ENCODE measurements at places on chromosomes 7 and 10. TPM values are rescaled to one million over a fixed set of nuclear protein-coding genes. Genes with fewer than 3 reads are reported as not detected.
A peak's percentile ranks its signal among the peaks of the same experiment; 100 is the strongest.

DNA sequence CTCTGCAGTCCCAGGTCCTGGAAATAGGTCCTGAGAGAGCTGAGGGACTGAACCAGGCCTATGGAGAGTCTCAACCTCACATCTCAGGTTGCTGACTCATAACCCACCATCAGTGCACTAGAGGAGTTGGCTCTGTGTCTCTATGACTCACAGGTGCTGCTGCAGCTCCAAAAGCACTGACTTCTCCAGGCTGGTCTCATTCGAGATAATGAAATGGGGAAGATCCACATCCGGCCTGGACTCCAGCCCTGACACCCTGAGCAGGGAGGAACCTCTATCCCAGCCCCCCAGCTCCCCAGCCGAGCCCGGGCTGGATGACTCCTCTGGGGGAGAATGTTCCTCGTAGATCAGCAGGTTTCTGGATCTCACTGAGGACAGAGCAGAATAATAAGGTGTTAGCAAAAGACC, 35.5 kb upstream of the DGKI start:
- peaks cover 30% of the 10 kb centered on the region for H3K36me3 ChIP-seq
- no peak for DNase-seq
- no peaks in the 10 kb centered on the region for H3K27me3 ChIP-seq
- H3K4me3 ChIP-seq = no peak overlapping the region

DNA sequence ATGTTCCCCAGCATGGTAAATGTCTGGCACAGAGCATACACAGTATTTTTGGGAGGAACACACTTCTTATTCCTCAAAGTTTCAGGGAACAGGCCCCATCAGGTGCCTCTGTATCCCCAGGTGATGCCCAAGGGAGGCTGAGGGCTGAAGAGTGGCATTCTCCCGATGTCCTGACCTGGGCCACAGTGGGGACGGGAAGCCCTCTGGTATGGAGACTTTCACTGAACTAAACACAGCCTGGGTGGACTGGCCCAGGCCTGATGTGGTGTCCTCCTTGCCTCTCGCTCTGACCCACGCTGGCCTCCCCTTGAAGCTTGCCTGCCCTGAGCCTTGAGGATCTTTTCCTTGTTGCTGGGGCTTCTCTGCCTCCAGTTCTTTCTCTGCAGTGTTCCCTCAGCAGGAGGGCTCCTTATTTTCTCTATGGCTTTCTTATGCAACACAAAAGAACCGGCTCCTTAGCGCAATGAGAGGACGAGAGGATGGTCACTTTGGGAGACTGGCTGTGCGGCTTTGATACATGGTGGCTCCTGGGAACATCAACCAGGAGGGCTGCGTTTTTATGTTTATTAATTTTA, 157.5 kb upstream of the TNS3 start:
- H3K4me1 ChIP-seq = no peaks in the 10 kb centered on the region
- no peaks in the 10 kb centered on the region for H3K36me3 ChIP-seq
- peaks cover 7% of the 10 kb centered on the region for H3K27me3 ChIP-seq
- H3K27ac ChIP-seq = no peak overlapping the region
- no peak for DNase-seq

The PMPCB gene
- 57.0 TPM for total RNA-seq

DNA sequence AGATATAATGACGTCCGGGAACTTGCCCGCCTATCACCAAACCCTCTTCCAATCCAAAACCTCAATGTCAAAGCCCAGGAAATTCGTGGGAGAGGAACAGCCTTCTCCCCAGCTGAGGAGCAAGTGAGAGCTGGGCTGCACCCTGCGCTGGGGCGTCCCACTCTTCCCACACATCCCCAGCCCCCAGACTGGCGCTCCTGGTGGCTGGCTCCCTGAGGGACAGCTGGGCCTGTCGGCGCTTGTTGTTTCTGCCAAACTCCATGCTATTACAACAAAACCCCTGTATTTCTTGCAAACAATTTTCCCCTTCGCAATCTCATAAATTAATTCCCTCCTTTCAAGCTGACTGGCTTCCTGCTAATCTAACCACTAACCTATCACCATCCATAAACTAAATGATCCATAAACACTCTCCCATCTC, 53.0 kb downstream of the GRID1 start:
- DNase-seq = no peak
- H3K27me3 ChIP-seq = no peaks in the 10 kb centered on the region
- no peaks in the 10 kb centered on the region for H3K4me1 ChIP-seq
- H3K4me3 ChIP-seq = no peak overlapping the region

- peak overlapping the region; percentile 73 for H3K4me3 ChIP-seq
- H3K36me3 ChIP-seq = peaks cover 10% of the 10 kb centered on the region
- H3K27ac ChIP-seq = peak overlapping the region; percentile 89
- H3K27me3 ChIP-seq = no peaks in the 10 kb centered on the region
- DNase-seq = peak; percentile 43
Measured at GRCh38 chr7:158821171-158822031, 7.9 kb downstream of the ESYT2 start.

All from activated naive CD8-positive, alpha-beta T cell treated with anti-CD3 and anti-CD28 coated beads, Interleukin-2, amount 10 ng/mL, durations not matched to agents 7 days and 5 days (primary cell).